ENCODE measurements at places on chromosomes 6 and 20. TPM values are rescaled to one million over a fixed set of nuclear protein-coding genes. Genes with fewer than 3 reads are reported as not detected.

ABCF1 gene
- total RNA-seq, result 55.0 TPM

MYH7B gene
- total RNA-seq, result 0.04 TPM

FHL5 gene
- 0.23 TPM for total RNA-seq

OR2J3 gene
- not detected for total RNA-seq

SLC22A16 gene
- total RNA-seq, result 0.13 TPM
